ENCODE measurements at places on chromosomes 3 and 15.

DNA sequence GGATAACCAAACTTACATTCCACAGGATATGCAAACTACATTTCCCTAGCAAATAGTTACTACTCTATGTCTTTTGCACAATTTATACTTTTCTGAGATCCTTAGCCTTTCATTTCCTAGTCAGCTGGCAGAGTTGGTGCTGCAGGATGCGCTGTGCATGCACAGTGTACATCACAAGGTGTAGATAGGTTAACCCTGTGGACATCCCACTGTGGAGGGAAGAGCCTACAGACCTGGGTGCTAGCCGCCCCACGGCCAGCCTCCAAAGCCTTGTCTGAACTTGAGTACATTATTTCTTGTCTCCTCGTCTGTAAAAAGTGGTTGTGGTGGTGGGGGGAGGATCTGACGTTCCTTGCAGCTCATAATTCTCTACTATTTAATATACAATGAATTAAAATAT, 3.5 kb downstream of the TNFSF10 start:
- no peak for DNase-seq

DNA sequence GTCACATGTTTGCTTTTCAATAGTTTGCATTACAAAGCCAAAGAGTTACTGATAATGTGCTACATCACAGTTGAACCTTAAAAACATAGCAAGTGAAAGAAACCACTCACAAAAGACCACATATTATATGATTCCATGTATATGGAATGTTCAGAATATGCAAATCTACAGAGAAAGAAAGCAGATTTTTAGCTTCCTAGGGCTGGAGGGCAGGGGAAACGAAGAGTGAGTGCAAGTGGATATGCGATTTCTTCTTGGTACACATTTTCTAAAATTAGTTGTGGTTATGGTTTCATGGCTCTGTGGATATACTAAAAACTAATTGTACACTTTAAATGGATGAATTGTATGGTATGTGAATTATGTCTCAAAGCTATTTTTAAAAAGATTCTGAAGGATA, 4.0 kb upstream of the GBE1 start:
- no peak for DNase-seq

GRCh38 chr3:197356275-197356674, 57.9 kb upstream of the DLG1 start:
- no peak for DNase-seq

DNA sequence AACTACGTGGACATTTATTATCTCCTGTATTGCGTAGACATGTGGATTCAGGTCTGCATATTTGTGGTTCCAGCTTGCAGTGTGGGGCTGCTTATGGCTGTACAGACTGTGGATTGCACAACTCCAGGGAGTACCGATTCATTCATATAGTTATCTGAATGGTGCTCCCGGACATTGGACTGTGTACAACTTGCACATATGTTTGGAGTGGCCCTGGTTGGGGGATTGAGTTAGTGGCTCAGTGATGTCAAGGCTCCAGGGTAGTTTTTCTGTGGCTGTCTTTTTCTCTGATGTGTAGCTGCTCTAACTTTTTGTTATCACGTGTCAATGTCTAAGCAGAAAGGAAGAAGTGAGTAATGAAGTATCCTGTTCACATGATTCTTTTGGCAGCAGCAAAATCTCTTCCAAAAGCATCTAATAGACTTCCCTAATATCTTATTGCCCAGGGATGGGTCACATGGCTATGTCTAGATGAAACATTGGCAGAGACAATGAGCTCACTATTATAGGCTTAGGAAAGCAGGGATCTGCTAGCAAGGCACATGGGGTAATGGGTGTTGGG, 15.8 kb downstream of the ST3GAL6 start:
- no peak for DNase-seq

DNA sequence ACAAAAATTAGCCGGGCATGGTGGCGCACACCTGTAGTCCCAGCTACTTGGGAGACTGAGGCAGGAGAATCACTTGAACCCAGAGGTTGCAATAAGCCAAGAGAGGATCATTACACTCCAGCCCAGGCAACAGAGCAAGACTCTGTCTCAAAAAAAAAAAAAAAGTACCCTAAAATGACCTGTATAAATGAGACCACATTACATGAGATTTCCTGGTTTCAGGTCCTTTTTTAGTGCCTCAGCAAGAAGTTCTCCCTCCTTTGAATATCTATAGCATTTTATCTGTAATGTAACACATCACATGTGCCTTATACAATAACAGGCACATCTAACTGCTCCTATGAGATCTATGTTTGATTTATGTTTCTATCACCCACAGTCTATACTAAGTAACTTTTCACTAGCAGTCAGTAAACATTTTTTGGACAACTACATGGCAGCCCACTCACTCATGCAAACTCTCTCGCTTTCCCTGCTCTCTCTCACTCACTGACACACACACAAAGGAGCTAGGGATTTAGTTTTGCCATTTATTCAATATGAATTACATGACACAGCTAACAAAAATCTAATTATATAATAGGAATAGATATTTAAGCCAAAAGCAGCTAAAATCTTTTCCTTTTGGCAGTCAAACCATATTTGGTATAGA, 34.1 kb downstream of the ADAM10 start:
- no peak for DNase-seq

GRCh38 chr3:158248261-158248660, 138.4 kb downstream of the RSRC1 start:
- no peak for DNase-seq

- DNase-seq: no peak
Measured at GRCh38 chr15:95278532-95279245, 1047.3 kb downstream of the MCTP2 start.

GRCh38 chr15:94002041-94002440, 229.3 kb upstream of the MCTP2 start:
- DNase-seq: no peak

DNA sequence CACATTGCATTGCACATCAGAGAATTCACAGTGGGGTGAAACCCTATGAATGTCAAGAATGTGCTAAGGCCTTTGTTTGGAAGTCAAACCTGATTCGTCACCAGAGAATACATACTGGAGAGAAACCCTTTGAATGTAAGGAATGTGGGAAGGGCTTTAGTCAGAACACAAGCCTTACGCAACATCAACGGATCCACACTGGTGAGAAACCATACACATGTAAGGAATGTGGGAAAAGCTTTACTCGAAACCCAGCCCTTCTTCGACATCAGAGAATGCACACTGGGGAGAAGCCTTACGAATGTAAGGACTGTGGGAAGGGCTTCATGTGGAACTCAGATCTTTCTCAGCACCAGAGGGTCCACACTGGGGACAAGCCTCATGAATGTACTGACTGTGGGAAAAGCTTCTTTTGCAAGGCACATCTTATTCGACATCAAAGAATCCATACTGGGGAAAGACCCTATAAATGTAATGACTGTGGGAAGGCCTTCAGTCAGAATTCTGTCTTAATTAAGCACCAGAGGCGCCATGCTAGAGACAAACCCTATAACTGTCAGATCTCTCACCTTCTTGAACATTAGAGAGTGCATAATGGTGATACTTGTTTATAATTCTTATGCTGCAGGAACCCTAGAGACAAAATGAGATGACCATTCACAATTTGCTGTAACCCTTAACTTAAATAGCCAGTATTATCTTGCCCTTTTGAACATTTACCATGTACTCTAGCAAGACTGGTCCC, 9.0 kb downstream of the ZNF662 start:
- no peak for DNase-seq

DNA sequence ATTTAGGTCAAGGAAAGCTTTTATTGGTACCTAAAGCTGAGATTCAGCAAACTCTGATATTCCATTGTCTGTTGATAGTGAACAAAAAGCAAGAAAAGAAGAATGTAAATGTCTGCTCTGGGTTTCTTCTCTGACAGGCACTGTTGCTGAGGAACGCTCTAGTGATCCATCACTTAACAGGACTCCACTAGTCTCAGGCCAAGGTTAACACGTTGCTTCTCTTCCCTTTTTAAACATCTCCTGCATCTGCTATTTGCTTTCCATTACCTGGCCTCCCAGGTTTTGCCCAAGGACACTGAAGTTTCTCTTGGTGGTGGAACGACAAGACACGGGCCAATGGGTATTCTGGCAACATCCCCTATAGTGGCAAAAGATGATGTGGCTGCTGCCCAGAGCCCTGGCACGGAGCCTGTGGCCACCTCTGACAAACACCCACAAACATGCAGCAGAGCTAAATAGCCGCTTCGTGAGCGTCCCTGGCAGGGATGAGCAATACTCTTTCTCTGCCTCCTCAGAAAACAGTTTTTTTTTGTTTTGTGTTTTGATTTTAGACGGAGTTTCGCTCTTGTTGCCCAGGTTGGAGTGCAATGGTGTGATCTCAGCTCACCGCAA, 97.8 kb upstream of the AKAP13 start:
- DNase-seq: no peak

DNA sequence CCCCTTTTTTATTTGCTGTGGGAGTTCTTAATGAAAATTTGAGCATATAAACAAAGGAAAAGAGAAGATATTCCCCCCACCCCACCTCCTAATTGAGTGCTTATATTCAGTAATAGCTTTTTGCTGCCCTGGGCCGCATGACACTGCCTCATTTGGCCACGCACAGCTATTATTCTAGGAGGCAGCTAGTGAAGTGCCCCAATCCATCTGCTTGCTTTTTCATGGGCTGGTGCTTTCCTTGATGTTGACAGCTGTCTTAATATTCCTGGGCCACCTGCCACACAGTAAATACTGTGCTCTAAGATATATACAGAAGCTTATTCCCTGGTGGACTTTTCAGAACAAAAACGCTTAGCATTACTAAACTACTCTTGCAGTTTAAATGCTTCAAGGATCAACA, 3.8 kb upstream of the CRYBG3 start:
- no peak for DNase-seq

DNA sequence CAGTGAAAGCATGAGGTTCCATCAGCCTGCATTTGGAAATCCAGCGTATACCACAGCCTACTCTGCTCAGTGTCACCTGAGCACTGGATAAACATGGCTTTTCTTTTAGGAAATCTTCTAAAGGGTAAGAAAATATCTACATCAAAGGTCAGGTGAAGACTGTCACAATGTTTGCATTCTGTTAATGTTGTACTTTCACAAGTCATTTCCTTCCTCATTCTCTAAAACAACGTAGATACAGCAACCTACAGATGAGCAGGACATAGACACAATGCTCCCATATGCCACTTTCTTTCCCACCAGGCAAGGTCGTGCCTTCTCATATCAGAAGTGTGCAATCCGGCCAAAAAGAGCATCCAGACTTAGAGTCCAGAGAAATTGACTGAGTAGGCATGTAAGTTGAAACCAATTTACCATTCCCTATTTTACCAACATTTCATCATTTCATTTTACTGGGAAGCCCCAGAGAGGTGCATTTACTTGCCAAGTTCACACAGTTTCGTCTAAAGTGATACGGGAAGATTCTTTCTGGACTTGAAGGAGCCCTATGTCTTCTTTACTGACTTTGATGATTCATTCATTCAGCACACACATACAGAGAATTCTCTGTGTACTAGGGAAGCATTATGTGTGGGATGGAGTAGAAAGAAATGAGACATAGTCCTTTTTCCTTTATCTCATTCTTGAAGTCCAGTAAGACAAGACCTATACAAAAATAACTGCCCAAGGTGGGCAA, 30.6 kb upstream of the LPP start:
- DNase-seq: no peak

- no peak for DNase-seq
Measured at GRCh38 chr3:106161246-106161645, 292.4 kb upstream of the CBLB start.

DNA sequence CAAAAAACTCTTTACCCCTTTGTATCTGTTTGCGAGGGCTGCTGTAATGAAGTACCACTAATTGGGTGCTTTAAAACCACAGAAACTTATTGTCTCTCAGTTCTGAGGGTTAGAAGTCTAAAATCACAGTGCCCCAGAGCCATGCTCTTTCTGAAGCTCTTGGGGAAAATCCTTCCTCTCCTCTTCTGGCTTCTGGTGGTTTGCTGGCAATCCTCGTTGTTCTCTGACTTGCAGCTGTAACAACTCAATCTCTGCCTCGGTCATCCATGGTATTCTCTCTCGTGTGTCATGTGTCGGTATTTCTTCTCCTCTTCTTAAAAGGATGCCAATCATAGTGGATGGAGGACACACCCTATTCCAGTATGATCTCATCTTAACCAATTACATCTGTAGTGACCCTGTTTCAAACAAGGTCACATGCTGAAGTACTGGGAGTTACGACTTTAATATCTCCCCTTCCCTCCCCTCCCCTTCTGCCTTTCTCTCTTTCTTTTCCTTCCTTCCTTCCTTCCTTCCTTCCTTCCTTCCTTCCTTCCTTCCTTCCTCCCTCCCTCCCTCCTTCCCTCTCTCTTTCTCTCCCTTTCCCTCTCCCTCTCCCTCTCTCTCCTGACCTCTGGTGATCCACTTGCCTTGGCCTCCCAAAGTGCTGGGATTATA, 6.5 kb upstream of the ARL8B start:
- no peak for DNase-seq

DNA sequence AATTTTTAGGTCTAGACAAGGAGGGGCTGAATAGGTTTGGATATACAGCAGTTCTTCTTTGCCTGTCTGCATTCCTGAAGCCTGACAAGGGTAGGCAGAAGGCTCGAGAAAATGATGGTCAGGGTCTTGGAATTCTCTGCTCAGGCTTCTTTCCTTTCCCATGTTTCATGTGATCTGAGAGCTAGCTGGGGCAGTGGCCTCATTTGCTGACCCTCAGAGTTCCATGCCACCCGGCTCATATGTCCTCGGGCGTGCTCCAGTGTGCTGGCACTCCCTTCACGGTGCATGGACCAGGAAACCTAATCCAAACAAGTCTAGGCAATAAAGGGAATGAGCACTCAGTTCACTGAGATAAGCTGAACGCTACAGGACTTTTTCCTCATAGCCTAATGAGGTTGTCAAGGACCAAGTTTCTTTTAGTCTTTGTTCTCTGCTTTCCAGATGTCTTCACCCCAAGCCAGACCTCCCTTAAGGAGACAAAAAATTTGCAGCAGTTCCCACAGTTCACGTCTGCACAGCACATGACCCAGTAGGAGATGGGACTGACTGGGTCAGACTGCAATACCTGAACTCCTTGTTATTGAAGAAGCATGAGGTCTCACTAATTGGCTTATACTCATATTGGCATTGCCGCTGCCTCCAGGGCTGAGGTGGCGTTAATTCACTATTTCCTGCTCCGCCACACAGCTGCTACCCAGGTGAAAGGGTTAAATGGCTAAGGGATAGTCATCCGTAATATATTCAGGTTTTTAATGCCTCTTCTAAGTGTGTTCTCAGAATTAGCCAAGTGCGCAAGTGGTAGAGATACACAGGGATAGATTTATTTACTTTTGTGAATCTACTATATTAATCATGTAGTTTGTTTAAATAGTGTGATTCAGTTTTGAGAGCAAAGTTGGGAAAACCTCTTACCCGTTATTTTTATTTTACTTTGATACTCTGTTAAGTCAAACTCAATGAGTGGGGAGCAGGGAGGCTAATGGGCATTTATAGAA, 15.3 kb upstream of the RTP4 start:
- DNase-seq: no peak

- DNase-seq: no peak
Measured at GRCh38 chr3:170909129-170909903, 879 bp upstream of the EIF5A2 start.

- no peak for DNase-seq
Measured at GRCh38 chr15:64901914-64902313, 9.8 kb upstream of the ANKDD1A start.

DNA sequence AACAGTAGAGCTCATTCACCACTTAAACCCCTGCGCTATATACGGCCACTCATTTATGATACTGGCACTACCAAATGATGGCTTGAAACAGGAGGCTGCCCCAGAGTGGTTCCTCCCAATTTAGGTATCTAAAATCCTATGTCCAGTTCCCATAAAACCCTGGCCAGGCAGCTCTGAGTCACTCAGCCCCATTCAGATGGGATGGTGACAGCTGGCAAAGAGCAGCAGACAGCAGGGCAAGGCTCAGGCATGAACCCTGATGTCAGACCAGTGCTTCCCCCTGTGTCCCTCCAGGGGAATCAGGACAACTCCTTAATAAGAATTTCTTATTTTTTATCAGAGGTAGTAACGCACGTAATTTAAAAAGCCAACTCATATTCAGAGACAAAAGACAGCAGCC, 77.2 kb upstream of the RNU6-1 start:
- DNase-seq: no peak
